ENCODE measurements at places on chromosomes 5 and 9.

DNA sequence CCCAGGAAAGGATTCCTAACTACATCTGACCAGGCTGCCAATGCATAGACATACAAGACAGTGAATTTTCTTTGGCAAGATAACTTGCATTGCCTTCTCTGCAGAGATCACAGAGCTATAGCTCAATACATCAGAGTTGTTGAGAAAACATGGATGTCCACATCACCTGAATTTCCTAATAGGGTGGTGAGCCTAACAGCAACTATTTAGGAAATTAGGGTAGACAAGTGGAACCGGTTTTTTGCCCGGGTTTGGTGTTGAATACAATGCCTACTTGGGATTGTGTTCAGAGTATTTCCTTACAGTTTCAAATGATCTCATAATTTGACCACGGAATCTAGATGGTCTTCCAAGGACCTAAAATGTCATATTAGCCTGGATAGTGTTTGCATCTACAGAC, 262.7 kb downstream of the KIF4B start:
- no peak for DNase-seq

GRCh38 chr9:37593883-37594448, 1.6 kb upstream of the TOMM5 start:
- DNase-seq, result no peak

GRCh38 chr9:131918481-131918880, 161.2 kb downstream of the MED27 start:
- DNase-seq, result no peak

- peak; percentile 82 for DNase-seq
Measured at GRCh38 chr5:132283423-132284043, 10.7 kb upstream of the SLC22A4 start.

DNA sequence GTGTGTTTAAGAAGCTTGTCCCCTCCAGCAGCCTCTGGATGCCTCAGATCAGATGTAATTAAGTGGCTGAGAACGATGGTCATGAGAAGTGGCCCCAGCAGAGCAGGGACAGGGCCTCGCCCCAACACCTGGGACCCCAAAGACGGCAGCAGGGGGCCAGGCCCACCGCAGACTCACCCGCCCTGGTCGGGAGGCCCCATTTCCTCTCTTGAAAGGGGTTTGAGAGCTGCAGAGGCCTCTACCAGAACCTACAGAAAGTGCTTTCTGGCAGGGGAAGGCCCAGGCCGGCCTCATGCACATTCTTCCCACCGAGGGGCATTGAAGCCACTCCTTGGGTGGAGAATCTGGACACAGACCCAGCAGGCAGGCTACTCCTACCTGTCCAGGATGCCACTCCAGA, 85.2 kb upstream of the FCN2 start:
- DNase-seq, result no peak

GRCh38 chr5:62494772-62495171, 82.2 kb downstream of the IPO11 start:
- no peak for DNase-seq

GRCh38 chr5:168843277-168844015, 264.3 kb upstream of the PANK3 start:
- no peak for DNase-seq

GRCh38 chr5:131981516-131981915, 29.9 kb downstream of the ACSL6 start:
- no peak for DNase-seq

GRCh38 chr5:127916885-127917573, 166.5 kb upstream of the SLC12A2 start:
- no peak for DNase-seq

- DNase-seq, result no peak
Measured at GRCh38 chr9:19648672-19649071, 140.2 kb downstream of the SLC24A2 start.

DNA sequence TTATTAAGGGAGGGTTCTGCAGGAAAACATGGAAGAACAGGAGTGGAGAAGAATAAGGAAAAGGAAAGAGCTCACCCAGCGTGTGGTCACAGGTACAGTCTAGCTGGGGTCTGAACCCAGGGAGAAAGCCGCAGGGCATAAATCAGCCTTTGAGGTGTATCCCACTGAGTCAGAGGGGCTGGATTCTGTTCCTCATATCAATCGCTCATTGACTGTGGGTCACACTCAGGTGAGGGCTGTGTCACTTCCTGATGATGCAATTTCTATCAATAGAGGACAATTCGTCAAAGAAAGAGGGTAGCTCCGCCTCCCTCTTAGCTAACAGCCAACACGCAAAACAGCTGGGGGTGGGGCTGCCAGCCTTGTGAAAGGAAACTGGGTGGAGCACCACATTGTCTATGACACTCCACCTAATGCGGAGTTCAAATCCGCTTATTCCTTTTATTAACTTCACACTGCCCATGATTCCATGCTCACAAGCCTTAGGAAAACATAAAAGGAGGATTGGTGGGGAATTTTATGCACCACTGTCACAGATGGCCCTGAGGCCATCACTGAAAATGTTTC, 176.2 kb downstream of the ICE1 start:
- DNase-seq, result no peak

GRCh38 chr9:121731919-121732318, 80.5 kb downstream of the DAB2IP start:
- DNase-seq, result no peak

DNA sequence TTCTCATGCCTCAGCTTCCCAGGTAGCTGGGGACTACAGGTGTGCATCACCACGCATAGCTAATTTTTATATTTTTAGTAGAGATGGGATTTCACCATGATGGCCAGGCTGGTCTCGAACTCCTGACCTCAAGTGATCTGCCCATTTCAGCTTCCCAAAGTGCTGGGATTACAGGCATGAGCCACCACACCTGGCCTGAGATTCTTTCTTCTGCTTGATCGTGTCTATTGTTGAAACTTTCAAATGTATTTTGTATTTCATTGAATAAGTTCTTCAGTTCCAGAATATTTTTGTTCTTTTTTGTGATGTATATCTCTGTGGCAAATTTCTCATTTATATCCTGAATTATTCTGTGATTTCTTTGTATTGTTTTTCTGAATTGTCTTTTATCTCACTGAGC, 1063.3 kb upstream of the WWC1 start:
- no peak for DNase-seq

GRCh38 chr5:101461455-101461854, 558.4 kb upstream of the ST8SIA4 start:
- no peak for DNase-seq

DNA sequence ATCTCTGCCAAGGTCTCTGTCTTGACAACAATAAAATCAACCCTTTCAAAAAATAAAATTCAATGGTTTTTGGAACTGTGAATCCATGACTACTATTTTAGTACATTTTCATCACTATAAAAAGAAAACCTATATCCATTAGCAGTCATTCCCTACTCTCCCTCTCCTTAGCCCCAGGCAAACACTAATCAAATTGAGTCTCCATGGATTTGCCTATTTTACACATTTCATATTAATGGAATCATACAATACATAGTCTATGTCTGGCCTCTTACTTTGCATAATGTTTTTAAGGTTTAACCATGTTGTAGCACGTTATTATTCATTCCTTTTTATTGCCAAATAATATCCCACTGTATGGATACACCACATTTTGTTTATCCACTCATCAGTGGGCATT, 24.1 kb downstream of the RIGI start:
- no peak for DNase-seq

DNA sequence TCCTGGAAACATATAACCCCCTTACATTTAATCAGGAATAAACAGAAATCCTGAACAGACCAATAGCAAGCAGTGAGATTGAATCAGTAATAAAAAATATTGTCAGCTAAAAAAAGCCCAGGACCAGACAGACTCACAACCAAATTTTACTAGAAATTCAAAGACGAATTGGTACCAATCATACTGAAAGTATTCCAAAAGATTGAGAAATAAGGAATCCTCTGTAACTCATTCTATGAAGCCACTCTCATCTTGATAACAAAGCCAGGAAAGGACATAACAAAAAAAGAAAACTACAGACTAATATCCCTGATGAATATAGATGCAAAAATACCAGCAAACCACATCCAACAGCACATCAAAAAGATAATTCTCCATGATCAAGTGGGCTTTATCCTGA, 714.0 kb downstream of the SEMA5A start:
- DNase-seq, result no peak

DNA sequence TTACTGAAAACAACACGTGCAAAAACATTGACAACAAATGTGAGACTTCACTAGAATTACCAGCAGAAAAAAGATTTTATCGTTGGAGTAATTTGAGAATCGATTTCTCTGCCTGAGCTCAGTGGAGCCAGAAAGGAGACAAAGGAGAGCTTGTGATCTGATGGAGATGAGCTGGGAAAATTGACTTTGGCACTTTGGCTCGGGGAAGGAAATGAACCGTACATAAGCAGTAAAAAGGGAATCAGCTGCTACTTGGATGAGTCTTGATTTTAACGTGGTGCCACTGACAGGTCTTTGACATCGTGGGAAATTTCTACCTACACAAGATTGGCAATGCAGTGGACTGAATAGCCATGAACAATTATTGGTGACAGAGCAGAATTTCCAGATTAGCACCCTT, 244.7 kb upstream of the RPS23 start:
- no peak for DNase-seq

DNA sequence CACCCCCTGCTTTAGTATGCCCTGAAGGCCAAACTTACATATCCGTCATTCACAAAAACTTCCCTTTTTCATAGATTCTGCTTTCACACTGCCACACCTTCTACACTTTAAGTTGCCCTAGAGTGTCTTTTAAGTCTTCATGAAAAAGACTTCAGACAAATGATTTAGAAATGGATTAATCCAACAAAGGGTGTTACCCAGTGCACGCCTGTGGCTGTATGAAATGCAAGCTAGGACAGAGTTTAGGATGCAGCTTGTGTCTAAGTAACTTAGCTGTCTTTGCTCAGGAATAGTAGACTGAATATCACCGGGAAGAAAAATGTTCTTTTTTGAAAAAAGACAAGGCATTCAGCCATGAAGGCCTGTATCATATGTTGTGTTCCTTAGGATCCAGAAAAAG, 210.0 kb downstream of the MPDZ start:
- DNase-seq, result no peak

DNA sequence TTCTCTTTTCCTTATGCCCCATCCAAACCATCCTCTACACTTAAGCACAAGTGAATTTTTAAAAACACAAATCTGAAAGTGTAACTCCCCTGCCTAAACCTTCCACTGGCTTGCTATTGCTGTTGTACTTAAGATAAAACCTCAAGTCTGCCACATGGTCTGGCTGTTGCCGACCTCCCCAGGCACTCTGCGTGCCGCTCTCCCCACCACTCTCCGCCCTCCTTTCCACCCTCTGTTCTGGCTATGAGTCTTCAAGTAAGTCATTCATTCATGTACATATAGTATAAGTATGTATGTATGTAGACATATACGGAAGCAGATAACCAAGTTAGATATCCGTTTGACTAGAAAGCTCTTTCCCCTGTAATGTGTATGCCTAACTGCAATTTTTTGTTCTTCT, 94.7 kb upstream of the ANKRD55 start:
- DNase-seq, result no peak

DNA sequence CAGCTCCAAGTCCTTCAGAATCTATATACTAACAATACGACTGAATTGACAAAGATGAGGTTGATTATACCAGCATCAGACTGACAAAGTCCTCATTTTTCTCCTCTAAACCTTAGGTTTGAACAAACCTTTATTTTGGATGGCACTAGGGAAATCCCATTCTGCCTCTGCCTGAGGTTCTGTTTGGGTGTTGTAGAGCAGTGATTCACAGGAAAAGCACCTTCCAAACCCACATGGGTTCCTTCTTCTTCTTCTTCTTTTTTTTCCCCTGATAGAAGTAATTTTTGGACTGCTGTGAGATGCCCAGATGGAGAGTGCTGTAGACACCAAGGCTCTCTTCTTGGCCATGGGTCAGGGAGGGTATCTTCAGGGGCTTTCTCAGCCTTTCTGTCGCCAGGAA, 164.9 kb upstream of the PAPPA start:
- DNase-seq, result no peak

- no peak for DNase-seq
Measured at GRCh38 chr5:118088448-118088847, 899.9 kb downstream of the DTWD2 start.

DNA sequence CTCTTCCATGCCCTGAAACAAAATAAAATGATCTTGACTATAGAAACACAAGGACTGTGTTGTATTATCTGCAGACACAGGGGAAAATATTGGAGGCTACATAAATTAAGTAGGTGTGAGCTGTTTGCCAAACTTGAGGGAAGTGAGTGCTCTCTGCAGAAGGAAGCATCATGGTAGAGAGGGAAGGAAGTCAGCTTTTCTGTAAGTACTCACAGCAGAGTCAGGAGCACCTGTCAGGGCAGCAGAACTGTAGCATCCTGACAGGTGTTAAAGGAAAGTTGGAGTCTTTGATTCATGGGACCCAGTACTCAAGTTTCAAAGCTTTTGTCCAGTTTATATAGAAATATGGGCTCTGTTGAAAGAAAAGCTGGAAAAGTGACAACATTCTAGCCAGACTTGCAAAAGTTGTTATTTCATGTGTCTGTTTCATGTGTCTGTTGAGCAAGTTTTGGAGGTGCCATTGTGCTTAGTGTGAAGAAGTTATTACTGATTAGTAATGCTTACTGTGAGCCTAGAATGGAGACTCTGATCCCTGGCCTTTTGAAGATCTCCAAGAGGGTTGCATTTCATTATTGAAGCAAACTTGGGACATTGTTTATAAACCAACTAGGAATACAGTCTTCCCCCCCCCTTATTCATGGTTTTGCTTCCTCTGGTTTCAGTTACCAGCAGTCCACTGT, 194.7 kb downstream of the SPATA31D1 start:
- DNase-seq, result no peak

Data from AG08396 (cell line).